ENCODE measurements at places on chromosomes 5 and 9. TPM values are rescaled to one million over a fixed set of nuclear protein-coding genes. Genes with fewer than 3 reads are reported as not detected.

DNA sequence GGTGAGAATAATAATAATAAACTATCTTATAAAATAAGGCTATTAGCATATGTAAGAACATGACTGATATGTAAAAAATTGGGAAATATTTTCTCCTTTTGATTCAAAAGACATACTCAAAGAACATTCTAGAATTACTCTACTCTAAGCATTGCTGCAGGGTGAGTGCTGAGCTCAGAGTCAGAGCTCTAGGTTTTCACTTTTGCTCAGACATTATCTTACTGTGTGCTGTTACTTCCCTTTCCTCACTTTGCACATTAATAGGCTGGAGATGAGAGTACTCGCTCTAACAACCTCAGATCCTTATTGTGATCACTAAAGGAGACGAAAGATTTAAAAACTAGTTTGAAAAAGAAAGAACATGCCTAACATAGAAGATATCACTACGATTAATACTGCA lies 99.4 kb upstream of the C9orf72 start:
- DNase-seq: no peak

GRCh38 chr9:3850098-3850497 lies 324.3 kb upstream of the RFX3 start:
- DNase-seq: no peak

The SPATA31C2 gene
- total RNA-seq: 0.53 TPM

- DNase-seq: no peak
Measured at GRCh38 chr9:129459547-129460322, 161.2 kb downstream of the C9orf50 start.

DNA sequence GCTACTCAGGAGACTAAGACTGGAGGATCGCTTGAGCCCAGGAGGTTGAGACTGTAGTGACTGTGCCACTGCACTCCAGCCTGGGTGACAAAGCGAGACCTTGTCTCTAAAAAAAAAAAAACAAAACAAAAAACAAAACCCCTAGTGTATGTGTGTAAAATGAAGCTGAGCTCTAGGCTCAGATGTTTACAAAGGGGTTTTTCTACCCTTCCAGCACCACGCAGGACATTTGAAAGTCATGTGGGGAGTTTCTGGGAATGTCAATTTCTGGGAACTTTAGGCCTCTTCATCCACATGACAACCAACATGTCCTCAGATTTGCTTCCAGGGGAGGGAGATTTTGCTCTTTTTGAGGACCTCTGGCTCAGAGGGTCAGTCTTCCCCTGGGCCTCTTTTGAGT lies 42.4 kb upstream of the AIF1L start:
- DNase-seq: no peak

GRCh38 chr9:125821078-125821477 lies 73.9 kb downstream of the PBX3 start:
- no peak for DNase-seq

DNA sequence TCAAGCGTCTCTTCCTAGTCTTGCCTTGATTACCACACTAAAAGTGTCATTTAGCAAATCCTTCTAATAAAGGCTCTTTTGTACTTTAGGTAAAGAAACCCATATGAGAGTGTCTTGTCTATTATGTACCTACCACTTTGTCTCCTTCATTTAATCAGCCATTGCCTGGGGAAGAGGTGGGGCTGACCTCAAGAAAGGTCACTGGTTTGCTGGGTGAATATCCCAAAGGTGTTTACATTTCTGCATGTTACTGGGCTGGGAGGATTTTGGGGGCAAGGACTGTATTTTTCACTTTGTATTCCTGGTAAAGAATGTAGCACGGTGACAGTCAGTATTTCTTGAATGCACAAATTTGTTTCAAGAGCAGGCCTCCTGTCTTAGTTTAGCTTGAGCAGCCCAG lies 11.9 kb upstream of the RPS23 start:
- DNase-seq: no peak

The GRM6 gene
- not detected for total RNA-seq

DNA sequence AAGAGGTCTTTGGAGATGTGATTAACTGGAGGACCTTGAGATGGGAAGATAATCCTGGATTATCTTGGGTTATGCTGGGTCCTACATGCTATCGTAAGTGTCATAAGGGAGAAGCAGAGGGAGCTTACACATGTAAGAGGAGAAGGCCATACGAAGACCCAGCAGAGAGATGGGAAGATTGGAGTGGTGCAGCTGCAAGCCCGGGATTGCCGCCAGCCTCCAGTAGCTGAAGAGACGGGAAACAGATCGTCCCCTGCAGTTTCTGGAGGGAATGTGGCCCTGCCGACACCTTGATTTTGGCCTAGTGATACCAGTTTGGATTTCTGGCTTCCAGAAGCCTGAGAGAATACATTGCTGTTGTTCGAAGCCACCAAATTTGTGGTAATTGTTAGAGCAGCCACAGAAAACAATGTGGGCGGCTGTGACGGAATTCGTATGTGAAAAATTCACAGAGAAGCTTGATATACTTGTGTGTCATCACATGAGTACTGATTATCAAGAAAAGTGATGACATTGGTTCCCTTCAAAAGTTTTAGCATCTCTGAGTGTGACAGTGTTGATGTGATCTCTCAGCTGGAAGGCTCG lies 86.9 kb downstream of the CYFIP2 start:
- no peak for DNase-seq

DNA sequence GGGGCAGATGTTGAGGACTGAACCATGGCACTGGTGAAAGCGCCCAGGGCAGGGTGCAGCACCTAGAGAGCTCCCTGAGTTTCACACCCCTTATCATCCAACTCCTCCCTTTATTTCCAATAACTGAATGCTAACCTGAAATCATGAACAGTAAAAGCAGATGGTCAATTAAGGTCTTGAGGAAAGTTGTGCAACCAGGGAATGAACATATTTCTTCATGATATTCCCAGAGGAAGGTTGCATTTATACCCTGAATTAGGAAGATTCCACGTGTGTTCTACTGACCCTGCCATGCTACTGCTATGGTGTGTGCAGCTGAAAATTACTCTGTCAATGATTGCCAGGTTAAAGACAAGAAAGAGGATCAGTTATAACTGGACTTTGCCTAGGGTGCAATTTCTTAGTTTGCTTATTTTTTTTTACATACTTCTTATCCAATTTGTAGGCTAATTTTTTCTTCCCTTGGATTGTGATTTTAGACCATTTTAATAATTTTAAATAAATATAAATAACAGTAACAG lies 319.8 kb downstream of the SEMA5A start:
- no peak for DNase-seq

The AQP7 gene
- total RNA-seq: 0.32 TPM

DNA sequence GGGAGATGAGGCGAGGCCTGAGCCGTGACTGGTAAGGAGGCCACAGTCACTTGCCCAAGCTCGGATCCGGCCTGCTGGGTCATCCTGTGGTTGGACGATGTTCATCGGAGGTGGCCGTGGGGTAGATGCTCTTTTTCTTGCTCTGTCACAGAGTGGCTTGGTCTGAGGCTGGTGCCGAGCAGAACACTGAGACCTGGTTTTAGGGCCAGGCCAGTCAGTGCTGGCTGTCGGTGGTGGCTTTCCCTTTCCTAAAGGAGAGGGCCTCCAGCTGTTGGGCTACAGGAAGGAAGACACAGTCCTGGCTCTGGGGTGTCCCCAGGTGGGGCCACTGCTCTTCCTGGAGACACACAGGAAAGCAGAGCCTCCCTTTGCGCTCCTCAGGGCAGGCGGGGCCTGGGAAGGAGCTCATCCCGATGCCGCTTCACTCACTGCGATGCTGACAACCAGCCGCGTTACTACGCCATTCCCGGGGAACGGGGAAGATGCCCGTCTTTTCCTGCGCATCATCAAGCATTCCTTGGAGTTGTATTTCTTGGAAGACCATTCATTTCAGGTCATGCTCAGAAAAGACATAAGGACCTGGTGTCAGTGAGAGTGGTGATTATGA lies 254.8 kb upstream of the IRX4 start:
- DNase-seq: no peak

The GDNF gene
- 5.9 TPM for total RNA-seq

The PKD2L2 gene
- not detected for total RNA-seq

GRCh38 chr5:103244398-103244797 lies 14.2 kb upstream of the MACIR start:
- DNase-seq: no peak

- DNase-seq: no peak
Measured at GRCh38 chr5:169458221-169458620, 125.4 kb upstream of the SPDL1 start.

- no peak for DNase-seq
Measured at GRCh38 chr9:91500509-91501014, 76.9 kb upstream of the NFIL3 start.

DNA sequence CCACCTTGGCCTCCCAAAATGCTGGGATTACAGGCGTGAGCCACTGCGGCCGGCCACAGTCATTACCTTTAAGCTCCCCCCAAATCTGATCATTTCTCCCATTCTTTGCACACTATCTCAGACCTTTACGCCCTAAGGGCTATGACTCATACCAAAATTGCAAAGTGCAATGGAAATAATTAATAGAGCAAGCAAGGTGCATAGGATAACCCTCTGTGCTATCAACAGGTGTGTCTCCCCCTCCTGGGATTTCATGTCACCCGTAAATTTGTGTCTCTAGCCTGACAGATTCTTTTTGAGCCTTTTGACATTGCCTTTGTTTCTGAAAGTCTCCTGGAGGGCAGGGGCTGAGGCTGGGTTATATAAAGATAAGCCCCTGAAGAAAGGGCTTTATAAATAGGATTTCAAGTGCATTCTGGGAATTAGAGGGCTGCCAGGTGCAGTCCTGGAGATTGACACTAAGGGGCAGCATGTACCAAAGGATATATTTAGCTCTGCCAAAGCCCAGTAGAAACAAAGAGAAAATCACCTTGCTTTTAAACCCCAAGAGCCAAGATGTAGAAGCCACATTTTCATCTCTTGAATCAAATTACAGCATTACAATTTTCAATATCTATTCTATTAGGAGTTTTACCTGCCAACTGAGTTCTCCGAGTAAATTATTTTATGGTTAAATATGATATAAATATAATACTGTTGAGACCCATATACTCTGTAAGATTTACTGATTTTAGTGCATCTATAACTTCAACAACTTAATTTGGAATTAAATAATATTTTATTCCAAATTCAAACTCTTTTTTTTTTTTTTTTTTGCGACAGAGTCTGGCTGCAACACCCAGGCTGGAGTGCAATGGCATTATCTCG lies 18.2 kb downstream of the S100Z start:
- DNase-seq: peak; percentile 41

The ARHGEF28 gene
- 5.8 TPM for total RNA-seq

- peak; percentile 8 for DNase-seq
Measured at GRCh38 chr5:166845044-166845443, 1446.4 kb upstream of the WWC1 start.

The SLC36A2 gene
- not detected for total RNA-seq

DNA sequence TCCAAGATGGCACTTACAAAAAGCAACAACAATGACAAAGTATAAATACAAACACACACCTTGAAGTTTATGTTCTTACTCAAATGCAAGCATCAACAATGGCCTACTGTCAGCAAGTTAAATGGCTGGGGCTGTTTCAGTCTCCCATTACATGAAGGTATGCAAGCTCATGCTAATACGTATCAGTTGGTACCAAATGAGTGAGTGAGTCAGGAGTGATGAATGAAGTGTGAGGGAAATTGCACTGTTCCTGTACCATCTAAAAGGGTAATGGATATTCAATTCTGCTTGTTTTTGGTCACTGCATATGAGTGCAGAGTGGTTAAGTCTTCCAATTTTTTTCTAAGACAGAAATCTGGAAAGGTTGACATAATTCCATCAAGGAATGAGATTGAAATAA lies 964.9 kb downstream of the MAT2B start:
- no peak for DNase-seq

The ENHO gene
- total RNA-seq: not detected

DNA sequence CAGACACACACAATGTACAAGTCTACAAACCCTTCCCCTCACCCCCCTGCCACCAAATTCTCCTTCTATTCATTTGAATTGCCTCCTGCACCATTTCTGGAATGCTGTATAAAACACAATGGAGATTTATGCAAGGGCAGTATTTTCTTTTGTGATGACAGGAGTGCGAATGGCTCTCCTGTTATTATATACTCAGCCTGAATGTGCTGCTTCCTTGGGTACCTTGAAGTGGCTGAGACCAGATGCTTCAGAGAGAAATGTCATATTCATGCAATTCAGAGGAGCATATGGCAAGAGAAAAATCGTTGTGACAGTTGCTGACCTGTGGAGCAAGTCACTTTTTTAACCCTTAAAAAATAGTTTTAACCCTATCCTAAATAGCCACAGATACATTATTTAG lies 468.0 kb upstream of the WWC1 start:
- DNase-seq: no peak

DNA sequence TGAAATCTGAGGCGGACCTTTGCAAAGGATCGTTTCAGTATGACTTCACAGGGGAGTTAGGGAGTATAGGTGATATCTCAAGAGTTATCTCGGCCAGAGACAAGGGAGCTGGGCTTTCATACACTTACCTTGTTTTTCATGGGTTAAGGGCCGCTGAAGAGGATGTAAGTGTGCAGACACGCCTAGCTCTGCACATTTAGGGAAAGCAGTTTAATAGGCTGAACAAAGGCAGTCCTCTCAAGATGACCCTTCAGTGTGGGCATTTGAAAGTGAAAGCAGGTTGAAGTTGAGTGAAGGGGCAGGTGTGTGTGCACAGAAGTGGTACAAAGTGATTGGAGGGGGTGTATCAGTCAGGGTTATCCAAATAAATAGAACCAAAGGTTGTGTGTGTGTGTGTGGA lies 33.1 kb upstream of the PRXL2C start:
- no peak for DNase-seq
